Activated naive CD4-positive, alpha-beta T cell treated with anti-CD3 and anti-CD28 coated beads for 36 hours (primary cell): ENCODE measurements at places on chromosomes 4 and X.

GRCh38 chr4:10879411-10880110 is 195.0 kb upstream of the CLNK start:
- no peak for DNase-seq

DNA sequence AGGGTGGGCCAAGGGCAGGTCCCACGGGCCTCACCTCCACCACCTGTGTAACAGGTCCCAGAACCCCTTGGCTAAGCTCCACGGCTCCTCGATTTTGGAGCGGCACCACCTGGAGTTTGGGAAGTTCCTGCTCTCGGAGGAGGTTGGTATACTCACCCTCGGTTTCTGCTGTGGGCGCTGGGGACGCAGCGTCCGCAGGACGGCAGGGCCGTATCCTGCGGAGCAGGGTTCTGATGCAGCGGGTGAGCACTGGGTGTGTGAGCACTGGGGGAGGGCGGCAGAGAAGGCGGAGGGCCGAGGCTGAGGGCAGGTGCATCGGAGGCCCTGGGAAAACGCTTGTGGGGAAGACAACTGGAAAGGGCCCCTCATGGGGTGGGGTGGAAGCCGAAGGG is 11.0 kb downstream of the ATP5ME start:
- DNase-seq, result peak; percentile 4

DNA sequence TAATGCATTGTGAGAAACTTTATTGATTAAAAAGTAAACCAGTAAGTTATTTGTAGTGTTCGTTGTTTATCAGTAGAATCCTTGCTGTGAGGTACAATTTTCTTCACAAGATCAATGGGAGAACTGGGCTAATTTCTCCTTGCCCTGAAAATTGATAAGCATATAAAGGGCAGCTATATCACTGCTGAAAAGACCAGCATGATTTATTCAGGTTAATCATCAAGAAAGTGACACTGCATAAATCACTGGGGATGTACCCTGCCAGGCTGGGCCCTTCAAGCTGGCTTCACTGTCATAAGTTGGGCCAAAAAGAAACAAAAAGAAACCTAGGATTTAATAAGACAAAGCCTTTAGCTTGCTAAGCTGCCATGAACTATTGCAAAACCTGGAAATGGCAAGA is 746.7 kb downstream of the STPG2 start:
- DNase-seq, result no peak

DNA sequence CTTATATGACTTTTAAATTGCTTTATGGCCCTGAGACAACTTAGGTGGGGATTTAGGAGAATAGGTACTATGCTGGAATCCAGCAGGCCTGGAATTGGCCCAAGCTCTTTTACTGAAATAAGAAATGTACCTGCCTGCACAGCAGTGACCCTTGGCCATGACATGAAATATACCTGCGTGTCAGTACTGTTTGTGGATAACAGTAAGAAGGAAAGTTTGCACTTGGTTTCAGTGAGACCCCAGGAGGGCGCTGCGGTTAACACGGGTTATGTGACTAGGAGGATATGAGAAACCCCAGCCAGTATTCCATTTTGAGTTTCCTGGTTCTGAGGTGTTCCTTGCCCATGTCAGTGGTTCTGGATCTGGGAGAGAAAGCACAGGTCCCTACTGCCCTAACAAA is 5.3 kb downstream of the MTM1 start:
- peak; percentile 43 for DNase-seq

- no peak for DNase-seq
Observed at GRCh38 chr4:162732876-162733275, 433.8 kb downstream of the NAF1 start.

- no peak for DNase-seq
Observed at GRCh38 chrX:46580613-46581012, 7.0 kb downstream of the CHST7 start.

GRCh38 chr4:8893624-8894423 is 22.2 kb upstream of the HMX1 start:
- DNase-seq, result no peak

GRCh38 chrX:8981723-8982122 is 52.2 kb downstream of the FAM9B start:
- DNase-seq, result peak; percentile 10

DNA sequence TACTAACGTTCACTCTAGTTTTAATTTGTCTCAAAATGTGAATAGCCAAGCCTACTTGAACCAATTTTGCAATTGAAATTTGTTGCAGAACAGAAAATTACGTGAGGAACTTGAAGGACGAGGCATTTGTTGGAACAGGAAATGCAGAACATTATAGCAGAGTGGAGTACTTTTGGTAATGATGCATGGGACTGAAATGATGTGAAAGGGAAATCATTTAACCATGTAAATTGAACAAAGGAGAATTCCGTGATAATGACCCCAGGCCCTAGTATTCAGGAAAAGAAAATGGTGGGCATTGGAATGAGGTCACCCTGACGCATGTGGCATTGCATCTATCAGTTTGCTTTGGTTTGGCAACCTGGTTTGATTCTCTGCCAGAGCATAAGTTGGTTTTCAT is 44.9 kb upstream of the BEND4 start:
- no peak for DNase-seq

- DNase-seq, result no peak
Observed at GRCh38 chrX:125005863-125006262, 313.8 kb upstream of the TEX13C start.

DNA sequence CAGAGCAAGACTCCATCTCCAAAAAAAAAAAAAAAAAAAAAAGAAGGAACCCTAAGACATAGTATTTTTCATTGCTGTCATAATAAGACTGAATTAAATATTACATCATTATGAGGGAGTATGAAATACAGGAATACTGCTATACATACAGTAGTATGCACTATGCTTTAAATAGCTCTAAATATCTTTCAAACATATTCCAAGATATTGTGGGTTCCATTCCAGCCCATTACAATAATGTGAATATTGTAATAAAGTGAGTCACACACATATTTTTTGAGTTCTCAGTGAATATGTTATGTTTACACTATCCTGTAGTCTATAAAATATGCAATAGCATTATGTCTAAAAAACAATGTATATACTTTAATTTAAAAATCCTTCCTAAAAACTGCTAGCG is 64.8 kb downstream of the GPM6A start:
- no peak for DNase-seq

- DNase-seq, result no peak
Observed at GRCh38 chrX:77431227-77431626, 16.0 kb upstream of the FGF16 start.

- DNase-seq, result no peak
Observed at GRCh38 chr4:5399790-5400421, 308.5 kb downstream of the EVC2 start.

- peak; percentile 15 for DNase-seq
Observed at GRCh38 chrX:20515841-20516461, 249.2 kb upstream of the RPS6KA3 start.

DNA sequence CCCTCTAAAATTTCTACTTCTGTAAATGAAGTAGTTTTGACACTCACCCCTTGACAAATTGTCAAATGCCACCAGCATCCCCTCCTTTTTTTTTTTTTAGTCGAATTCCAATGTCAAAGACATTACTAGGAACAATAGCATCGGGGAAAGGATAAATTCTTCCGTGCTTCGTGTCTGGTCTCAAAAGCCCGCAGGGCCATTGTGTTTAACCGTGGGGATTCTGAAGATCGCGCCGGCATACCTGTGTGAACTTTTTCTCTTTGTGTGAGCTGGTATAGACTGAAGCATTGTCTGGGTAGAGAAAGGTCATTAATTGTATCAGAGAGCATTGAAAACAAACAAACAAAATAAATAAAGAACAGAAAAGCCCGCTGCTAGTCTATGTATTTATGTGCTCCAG is 313.9 kb downstream of the ASMT start:
- no peak for DNase-seq

DNA sequence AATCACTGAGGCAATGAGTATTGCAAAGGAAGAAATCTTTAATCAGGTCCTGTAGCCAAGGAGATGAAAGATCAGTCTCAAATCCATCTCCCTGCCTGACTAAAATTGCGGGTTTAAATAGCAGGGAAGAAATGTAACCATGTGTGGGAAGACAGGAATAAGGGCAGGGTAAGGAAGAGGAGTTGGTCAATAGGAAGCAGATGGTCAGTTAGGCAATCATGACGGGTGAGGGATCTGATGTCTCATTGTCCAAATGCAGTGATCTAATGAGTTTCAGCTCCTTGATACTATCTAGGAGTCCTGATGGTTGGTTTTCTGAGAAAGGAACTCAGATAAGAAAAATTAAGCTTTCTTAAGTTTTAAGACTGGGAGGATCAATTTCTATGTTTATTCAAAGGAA is 200.8 kb downstream of the SPATA18 start:
- no peak for DNase-seq

DNA sequence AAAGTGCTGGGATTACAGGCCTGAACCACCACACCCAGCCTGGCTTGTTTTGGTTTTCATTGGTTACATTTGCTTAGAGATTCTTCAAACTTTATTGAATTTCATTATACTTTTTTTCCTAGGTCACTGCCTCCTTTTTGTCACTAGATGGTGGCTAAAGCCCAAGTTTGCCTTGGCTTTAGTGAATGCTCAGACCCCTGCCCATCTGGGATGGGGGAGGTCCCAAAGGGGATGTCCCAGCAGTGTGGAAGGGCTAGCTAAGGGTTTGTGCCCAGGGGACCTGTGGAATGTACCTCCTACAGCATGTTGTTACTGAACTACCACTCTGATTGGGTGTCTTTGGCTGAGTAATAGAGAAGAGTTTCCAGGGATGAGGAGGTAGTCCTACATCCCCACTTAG is 58.4 kb downstream of the CEP135 start:
- DNase-seq, result no peak

- DNase-seq, result no peak
Observed at GRCh38 chr4:169098054-169098497, 88.0 kb upstream of the CBR4 start.

DNA sequence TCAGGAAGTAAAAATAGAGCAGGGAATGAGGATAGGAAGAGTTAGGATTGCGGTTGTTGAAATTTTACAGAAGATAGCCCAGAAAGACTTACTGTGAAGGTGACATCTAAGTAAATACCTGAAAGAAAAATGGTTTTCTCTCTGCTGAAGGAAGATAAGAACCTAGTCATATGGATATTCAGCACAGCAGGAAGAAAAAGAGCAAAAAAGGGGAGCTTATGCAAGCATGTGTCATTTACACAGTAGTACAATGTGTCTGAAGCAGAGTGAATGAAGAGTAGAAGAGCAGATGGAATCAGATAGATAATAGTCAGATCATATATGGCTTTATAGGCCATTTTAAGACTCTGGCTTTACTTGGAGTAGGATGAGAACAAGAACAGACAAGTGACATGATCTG is 126.9 kb upstream of the TENT5D start:
- DNase-seq, result no peak

- peak; percentile 62 for DNase-seq
Observed at GRCh38 chr4:184409911-184410692, 64.2 kb downstream of the IRF2 start.

DNA sequence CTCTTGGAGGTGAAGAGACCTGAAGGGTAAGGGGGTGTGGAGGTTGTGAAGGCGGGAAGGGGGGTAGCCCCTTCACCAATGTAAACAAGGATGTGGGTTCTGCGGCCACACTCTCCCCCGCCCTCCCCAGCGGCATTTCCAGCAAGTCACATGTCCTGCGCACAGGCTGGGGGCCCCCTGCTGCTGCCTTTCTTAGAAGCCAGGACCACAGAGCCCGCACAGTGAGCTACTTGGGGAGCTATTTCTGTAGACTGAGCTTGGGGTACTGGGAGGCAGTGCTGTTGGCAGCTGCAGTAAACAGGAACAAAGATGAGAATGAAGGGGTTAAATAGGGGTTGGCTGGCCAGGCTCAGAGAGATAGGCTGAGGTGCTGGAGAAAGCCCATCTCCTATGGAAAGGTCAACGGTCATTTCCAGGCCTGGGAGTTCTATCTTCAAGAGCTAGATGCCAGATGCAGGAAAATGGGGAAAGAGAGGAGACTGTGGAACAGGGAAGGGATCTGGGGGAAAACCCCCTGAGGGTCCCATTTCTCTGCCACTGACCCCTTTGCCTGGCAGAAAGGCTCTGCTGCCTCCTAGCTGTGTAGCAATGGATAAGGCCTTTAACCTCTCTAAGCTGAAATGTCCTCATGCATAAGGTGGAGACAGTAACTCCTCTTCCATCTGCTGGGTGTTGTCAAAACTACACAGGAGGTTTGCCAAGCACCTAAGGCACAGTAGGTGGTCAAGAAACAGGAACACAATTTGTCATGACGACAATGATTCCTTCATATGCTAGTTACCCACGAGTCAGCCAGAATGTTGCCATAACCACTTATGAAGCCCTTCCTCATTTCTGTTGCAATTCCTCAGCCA is 18.5 kb upstream of the PIM2 start:
- peak; percentile 95 for DNase-seq

GRCh38 chrX:110145854-110146253 is 142.9 kb downstream of the TMEM164 start:
- peak; percentile 44 for DNase-seq

GRCh38 chrX:117274965-117275364 is 812.2 kb upstream of the CT83 start:
- DNase-seq, result no peak
